ENCODE measurements at places on chromosomes 11 and 22.

DNA sequence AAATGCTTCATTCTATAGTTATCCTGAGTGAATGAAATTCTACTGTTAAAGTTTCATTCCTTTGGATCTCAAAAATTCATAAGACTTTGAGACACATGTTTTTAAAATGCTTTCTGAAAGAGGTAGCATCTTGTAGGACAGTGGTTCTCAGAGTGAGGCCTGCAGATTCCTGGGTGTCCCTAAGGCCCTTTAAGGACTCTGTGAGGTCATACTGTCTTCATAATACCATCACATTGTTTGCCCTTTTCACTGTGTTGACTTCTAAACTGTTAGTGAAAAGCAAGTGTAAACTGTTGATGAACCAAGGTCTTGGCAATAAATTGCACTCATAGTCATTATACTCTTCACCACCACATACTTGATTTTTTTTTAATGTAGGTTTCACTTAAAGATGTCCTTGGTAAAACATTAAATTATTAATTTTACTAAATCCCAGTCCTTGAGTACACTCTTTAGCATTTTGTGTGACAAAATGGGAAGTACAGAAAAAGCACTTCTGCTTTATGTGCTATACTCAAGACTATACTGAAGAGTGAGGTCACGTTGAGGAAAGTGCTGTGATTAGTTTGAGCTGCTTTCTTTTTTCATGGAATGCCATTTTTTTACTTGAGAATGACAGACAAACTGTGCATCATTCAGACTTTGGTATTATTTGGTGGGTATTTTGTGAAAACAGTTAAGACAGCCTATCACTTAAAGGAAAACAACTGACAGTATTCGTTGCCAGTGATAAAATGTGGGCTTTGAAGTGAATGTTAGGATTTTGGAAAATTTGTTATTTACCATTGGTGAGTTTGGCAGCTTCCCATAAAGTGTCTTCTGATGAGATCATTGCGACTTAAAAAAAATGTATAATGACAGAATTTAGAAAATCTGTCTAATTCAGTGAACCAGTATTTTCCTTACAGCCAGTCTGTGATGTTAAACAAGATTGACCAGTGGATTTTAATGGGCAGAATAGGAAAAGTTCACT lies 61.1 kb downstream of the SPECC1L start:
- DNase-seq = no peak

- DNase-seq = peak; percentile 64
Observed at GRCh38 chr22:19970479-19971275, 29.1 kb upstream of the TXNRD2 start.

DNA sequence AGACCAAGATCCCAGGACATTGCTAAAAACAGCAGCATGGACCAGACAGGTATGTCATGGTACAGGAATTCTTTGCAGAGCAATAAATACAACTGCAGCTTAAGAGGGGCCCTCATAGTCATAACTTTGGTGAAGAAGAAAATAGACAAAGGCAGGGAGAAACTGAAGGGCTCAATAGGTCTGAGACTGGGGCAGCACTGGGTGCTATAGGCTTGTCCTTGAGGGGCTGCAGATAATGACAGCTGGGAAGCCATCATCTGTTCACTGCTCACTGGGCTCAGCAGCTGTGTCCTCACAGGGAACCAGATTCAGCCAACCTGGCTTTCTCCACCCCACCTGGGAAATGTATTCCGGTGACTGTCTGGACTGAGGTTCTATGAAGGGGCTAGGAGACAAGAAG lies 68.4 kb downstream of the ZNF280B start:
- no peak for DNase-seq

- no peak for DNase-seq
Observed at GRCh38 chr11:6790546-6790945, 7.7 kb downstream of the OR2AG1 start.

DNA sequence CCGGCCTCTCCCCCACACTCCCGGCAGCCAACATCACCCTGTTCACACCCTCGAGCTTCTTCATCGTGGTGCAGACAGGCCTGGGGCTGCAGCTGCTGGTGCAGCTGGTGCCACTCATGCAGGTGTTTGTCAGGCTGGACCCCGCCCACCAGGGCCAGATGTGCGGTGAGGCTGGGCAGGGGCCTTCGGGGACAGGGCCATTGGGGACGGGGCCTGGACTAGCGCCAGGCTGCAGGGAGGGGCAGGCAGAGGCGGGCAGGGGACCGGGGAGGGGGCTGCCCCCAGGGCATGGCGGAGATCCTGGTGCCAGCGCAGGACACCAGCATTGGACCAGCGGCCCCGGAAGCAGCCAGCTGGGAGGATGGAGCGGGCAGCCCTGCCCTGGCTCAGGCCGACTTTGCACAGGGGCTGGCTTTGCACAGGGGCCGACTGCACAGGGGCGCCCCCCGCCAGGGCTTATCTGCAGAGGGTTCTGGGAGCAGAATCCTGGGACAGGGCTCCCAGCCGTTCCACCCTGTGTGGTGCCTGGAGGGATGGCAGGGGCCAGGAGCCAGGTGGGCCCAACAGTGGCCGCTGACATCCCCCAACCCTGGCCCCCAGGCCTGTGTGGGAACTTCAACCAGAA lies 8.6 kb downstream of the MUC5B start:
- no peak for DNase-seq

DNA sequence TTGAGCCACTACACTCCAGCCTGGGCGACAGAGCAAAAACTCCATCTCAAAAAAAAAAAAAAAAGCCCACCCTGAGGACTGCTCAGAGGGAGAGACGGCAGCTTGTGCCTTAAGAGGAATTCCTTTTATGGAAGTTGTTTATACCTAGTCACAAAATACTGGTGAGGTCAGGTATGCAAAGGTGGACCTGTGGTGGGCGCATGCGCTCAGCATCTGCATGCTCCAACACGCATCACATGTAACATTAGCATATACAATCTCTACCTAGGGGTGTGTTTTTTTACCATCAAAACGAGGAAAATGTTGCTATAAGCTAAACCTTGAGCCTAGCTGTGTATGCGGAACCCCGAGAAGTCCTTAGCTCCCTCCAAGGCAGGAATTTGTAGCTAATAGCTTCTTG lies 6.8 kb upstream of the SART1 start:
- no peak for DNase-seq

All from stimulated activated CD8-positive, alpha-beta memory T cell treated with anti-CD3 and anti-CD28 coated beads, Interleukin-12 subunit alpha, Interleukin-12 subunit beta, amount 100 ng/mL, for 1 hour (primary cell).